ENCODE measurements at places on chromosomes 16 and 17.

DNA sequence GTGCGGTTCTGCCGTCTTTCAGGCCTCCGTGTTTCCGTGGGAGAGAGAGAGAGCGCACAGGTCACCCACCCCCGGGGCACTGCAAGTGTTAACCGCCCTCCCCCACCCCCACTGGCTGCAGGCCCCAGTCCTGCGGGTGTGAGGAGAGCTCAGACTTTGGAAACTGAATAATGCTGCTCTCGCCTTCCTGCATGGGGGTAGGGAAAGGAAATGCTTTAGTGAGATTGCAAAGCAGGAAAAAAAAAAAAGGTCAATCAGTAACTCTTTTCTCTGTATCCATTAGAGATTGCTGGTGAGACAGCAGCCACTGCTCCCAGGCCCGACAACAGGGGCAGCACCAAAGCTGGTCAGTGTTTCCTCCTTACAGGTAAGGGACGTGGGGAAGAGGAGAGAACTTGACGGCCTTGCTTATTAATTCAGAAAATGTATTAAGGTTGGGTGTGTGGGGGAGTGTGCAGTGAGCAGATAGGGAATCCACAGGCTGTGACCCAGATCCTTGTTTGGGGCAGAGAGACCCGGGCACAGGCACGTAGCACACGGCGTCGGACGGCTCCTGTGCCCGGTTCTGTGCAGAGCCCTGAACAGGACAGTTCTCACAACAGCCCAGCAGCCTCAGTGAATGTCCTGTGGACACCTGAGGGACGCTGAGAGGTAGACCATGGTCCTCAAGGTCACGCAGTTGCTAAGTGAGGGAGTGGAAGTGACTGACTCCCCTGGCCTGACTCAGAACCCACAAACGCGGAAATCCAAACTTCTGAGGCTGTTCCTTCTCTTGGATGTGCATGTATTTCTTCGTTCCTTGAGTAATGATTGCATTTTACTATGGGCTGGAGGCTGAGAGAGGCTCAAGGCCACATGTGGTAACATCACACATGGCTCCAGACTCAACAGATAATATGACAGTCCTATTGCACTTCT lies 156.5 kb downstream of the FOXL1 start:
- DNase-seq, result no peak

- no peak for DNase-seq
These were observed 918 bp upstream of the NLRC3 start for GRCh38 chr16:3578121-3578520.

DNA sequence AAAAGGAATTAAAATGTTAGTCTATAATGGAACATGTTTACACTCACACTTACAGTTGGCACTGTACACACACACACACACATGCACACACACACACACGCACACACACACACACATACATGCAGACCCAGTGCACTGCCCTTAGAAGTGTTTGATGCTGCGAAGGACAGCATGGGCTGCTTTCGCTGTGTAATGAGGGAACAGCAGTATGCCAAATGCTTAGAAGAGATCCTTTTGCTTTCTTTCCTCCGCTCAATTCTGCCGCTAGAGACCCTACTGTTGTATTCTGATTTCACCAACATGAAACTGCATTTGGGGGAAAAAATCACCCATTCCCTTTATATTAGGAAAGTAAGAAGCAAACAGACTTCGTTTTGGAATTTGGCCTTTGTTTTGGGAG lies 217.9 kb downstream of the ENGASE start:
- no peak for DNase-seq

- DNase-seq, result no peak
These were observed 15.1 kb upstream of the ABCA9 start for GRCh38 chr17:69075823-69076222.

- no peak for DNase-seq
These were observed 9.9 kb downstream of the DBNDD1 start for GRCh38 chr16:90009172-90009899.

- no peak for DNase-seq
These were observed 36.9 kb downstream of the GINS2 start for GRCh38 chr16:85651629-85652430.

DNA sequence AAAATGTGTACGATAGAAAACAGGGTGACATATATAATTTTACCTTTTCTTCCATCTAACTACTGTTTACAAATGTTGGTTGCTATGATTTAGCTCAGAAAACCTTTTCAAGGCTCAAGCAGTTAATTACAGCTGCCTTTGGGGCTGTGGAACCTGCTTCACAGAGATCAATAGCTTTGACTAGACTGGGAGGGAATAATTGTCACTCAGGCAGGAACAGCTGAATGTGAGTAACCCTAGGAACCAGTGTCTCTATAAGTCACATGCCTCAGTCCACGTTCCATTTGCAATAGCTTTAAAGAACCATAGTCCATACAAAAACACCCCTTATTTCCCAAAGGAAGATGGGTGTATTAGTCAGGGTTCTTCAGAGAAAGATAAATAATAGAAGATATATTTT lies 306.8 kb upstream of the ERCC4 start:
- no peak for DNase-seq

DNA sequence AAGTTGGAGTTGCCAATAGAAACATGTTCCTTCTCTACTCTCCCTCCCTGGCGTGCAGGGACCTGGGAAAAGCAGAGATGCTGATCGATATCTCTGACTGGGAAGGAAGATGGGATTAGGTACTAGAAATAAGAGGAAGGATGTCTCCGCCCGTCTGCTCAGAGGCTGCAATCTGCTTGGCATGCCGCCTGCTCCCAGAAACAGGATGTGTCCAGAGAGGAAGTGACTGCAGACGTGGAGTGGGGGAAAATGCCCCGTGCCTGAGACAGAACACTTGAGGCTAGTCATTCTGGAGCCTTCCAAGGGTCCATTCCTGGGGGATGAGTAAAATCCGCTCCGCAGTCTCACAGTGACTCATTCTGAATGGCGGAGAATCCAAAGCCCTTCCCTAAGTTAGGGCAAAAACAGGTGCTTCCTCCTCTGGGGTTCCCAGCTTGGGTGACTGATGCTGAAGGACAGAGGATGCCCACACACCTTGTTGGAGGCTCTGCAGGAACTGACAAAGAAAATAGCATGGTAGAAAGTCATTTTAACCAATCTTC lies 45.0 kb upstream of the SMURF2 start:
- peak; percentile 94 for DNase-seq

GRCh38 chr16:11768849-11769248 lies 26.2 kb upstream of the TXNDC11 start:
- DNase-seq, result no peak

- DNase-seq, result no peak
These were observed 378.4 kb upstream of the CDH5 start for GRCh38 chr16:65988024-65988595.

- DNase-seq, result no peak
These were observed 42.2 kb downstream of the TBCD start for GRCh38 chr17:82793974-82794630.

- no peak for DNase-seq
These were observed 9.2 kb upstream of the TBX4 start for GRCh38 chr17:61442878-61443474.

DNA sequence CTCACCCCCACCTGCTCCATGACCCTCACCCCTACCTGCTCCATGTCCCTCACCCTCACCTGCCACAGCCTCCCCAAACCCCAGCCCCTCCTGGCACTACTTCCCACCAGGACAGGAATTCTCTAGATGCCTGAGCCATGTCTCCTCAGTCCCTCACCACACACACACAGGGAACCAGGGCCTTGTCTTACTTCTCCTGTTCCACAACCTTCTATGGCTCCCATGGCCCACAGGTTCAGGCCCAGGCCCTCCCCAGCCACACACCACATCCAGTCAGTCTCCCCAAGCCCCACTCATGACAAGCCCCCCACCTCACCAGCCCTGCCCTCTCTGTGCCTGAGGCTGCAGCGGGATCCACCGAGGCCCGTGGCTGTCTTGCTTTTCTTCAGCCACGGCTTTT lies 3.1 kb upstream of the UBE2I start:
- no peak for DNase-seq

- DNase-seq, result no peak
These were observed 8.7 kb downstream of the PDE6G start for GRCh38 chr17:81647640-81648012.

Measured in SW480 (cell line).